Activated CD4-positive, alpha-beta T cell treated with anti-CD3 and anti-CD28 coated beads, Interleukin-2, amount 50 U/mL, for 48 hours (primary cell): ENCODE measurements at places on chromosomes 4 and X.

DNA sequence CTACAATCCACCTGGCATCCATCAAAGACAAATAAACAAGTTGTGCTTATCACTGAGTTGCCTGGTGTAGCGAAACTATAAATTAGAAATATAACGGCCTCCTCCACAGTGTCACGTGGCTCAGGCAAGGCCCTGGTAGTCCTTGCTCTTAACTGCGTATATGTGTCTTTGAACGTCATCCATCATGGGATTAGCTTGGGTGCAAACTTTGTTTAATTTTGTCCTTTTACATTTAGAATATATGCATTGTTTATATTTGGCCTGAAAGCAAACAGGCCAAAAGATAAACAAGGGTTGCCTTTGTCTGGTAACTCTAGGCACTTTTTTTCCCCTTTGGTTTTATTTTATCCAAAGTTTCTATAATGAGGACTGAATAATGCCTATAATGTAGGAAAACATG lies 184.9 kb downstream of the KIT start:
- no peak for DNase-seq

GRCh38 chrX:98338544-98338943 lies 1454.8 kb downstream of the RPA4 start:
- DNase-seq = no peak

DNA sequence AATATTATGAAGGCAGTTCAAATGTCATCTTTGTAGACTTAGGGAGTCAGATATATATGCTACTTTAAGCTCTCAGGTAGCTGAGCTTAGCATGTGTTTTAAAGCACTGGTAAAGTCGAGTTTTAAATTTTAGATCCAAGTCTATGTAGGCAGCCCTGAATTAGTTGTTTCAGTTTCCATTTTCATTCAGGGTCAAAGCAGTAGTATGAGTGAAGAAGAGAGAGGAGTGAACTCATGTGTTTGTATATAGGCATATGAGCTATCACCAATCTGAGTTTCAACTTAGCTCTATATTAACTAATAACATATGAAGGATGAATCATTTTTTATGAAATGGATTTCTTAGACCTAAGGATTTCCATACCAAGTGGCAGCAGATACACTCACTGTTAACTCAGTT lies 1353.4 kb downstream of the FSTL5 start:
- DNase-seq = no peak

DNA sequence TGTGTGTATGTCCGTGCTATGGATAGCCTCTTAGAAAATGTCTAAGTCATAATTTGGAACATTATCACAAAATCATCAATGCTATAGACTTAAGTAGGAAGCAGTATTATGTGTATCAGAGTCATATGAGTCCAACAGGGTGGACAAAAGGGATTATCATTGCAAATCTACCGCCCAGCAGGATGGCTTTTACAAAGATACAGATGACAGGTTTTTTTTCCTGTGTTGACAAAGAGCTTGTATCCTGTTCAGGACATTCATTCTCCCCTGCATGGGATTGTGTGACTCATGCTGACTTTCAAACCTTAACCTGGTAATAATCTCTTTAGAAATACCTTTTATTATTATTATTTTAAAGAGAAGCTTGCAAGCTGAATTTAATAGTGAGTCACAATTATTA lies 310.3 kb upstream of the GNPDA2 start:
- no peak for DNase-seq

DNA sequence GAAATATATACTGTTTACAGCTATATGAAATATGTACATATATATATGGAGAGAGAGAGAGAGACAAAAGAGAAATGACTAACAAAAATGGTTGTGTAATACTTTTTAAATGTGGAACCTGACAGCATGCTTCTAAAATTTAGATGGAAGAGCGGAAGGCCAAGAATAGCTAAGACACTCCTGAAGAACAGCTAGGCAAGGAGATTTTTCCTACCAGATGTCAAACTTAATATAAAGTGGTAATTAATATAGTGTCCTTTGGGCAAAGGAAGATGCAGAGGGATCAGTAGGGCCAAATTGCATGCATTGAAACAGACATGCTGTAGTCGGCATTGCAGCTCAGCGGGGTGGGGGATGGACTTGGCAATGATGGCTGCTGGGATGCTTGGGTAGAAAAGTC lies 45.2 kb downstream of the ADD1 start:
- no peak for DNase-seq

GRCh38 chr4:168655182-168655581 lies 158.3 kb downstream of the PALLD start:
- DNase-seq = no peak

DNA sequence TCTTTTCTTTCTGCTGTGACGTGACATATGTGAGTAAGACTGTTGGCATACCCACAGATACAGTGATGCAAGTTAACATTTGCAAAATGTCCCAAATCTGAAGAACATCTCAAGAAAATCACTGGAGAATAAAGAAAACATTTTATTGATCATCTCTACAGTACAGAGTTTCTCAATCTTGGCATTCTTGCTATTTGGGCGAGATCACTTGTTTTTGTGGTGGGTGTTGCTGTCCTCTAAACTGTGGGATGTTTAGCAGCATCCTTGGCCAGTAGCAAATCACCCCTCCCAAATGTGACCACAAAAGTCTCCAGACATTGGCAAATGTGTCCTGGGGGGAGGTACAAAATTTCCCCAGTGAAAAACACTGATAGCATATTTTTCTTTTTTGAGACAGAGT lies 28.8 kb downstream of the AMELX start:
- no peak for DNase-seq

- DNase-seq = no peak
Observed at GRCh38 chr4:74134500-74134852, 23.4 kb upstream of the MTHFD2L start.

- DNase-seq = no peak
Observed at GRCh38 chrX:141736656-141737055, 38.1 kb upstream of the SPANXD start.

DNA sequence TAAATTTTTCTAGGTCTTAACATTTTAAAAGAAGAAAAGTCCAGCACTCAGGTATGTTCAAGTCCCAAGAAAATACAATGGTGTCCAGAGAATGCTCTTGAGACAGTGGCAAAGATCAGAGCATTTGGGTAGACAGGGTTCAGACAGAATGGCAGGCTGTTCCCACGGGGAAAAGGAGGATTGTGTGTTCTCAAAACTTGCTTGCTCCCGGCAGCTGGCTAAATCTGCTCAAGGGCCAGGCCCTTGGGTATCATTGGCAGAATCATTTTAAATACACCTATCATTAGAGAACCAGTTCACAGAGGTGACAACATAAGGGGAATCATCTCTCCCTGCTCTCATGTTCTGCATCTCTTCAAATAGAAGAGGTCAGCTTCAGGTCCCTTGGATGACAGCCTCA lies 456.3 kb downstream of the DTHD1 start:
- DNase-seq = no peak
